ENCODE measurements at places on chromosomes 1 and 21.

- DNase-seq, result peak; percentile 72
These were observed 168.8 kb upstream of the B3GALT2 start for GRCh38 chr1:193355178-193355577.

GRCh38 chr1:203704120-203704519 lies 60.9 kb upstream of the LAX1 start:
- no peak for DNase-seq

DNA sequence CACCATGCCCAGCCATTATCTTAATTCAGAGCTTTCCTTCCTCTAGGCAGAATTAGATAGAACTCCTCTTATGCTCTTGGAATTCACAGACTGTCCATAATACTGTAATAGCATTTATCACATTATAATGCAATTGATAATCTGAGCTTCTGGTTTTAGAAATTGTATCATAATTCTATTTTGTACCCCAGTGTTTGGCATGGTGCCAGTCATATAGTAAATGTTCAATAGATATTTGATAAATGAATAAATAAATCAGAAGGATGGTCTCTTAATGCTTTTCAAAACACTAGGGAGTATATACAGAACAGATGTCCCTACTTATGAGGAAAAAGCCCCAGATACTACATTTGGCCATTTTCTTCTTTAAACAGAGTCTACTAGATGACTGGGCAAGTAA lies 119.3 kb upstream of the BMP8A start:
- no peak for DNase-seq

- DNase-seq, result no peak
These were observed 326.1 kb upstream of the USP24 start for GRCh38 chr1:55541296-55541695.

DNA sequence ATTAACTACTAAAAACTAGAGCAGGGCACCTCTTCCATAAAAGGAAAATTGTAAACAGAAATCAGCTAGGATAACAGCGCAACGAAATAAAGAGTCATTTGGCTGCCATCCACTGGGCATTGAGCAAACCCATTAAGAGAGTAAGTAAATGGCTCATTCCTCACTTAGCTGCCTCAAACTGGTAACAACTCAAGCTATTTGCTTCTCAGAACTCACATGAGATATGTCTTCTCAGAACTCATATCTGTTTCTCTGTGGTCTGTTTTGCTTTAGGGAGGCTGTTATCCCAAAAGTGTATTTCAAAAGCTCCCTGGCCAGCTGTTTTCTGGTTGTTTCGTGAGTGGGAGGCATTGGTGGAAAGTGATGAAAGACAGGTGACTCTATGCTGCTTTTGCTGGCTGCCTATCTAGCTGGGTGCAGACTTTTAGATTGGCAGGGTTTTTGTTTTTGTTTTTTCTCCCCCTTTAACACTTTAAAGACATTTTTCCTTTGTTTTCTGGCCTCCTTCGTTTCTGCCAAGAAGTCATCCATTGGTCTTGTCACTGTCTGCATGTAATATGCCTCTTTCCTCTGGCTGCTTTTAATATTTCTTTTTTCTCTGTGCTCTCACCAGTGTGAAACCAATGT lies 269.2 kb upstream of the RGS18 start:
- DNase-seq, result no peak

DNA sequence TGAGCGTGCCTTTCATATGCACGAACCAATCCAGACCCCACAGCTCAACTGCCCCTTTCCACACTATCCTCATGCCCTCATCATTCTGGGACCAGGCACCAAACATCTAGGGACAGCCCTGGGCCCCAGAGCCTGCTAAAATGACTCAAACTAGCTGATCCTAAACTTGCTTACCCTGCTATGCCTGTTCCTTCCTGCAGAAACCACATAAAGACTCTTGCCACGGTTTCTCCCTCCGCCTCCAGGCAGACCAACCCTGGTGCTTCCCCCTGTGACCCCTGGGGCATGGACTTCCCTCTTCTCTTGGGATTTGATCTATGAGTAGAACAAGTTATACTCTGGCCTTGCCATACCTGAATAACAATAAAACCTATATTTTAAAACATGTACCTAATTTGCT lies 138.0 kb upstream of the CD34 start:
- no peak for DNase-seq

GRCh38 chr1:53025769-53026112 lies 36.3 kb upstream of the PODN start:
- DNase-seq, result no peak

DNA sequence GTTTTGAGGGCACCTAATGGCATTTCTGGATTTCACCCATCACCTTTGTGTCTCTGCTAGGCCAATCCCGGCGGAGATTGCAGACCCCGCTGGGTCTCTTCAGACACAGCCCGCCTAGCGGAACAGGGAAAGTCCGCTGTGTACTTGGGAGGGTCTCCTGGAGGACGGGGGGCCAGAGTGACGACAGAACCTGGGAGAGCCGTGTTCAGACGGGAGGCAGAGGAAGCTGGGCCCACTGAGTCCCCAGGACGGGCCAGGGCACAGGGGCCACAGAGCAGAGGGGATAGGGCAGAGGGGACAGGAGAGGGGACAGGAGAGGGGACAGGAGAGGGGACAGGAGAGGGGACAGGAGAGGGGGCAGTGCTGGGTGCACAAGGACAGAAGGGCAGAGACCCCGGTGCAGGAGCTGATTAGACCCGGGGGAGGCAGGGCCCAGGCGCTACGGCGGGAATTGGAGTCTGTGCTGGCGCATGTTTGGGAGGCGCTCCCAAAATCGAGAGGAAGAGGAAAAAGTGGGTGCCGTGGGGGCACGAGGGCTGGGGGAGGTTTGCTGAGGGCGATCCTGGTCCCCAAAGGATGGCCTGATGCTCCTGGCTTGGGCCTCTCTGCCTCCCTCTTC lies 12.7 kb downstream of the TRPM2 start:
- no peak for DNase-seq

DNA sequence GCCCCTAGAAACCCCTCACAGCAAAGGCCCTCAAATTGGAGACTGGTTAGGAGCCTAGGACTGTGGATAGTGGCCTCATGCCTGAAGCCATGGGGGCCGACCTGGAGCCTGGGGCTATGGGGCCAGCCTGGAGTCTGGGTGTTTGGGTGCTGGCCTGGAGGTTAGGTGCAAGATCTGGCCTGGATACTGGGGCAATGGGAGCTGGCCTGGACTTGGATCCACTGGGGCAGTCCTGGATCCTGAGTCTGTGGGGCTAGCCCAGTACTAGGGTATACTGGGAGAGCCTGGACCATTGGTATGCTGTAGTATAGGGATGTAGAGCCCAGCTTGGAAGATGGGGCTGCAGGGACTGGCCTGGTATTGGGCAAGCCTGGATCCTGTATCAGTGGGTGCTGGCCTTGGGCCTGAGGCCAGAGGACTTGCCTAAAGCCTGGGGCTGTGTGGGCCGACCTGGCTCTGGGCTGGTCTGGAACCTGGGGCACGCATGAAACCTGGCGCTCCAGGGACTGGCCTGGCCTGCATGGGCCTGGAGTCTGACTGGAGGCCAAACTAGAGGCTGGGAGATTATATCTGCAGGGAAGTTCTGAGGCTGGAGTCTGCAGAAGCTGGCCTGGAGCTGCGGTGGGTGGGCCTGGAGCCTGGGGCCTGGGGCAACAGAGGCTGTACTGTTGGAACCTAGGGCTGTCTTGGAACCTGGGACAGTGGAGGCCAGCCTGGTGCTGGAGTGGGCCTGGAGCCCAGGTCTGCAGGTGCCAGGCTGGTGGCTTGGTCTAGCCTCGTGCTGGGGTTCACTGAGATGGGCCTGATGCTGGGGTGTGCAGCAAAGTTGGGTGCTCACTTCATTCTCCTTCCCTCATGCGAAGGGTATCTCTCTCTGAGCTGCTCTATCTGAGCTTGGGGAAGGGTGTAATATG lies 12.6 kb upstream of the DENND1B start:
- no peak for DNase-seq

- DNase-seq, result no peak
These were observed 74.6 kb downstream of the SLC45A1 start for GRCh38 chr1:8392522-8392921.

DNA sequence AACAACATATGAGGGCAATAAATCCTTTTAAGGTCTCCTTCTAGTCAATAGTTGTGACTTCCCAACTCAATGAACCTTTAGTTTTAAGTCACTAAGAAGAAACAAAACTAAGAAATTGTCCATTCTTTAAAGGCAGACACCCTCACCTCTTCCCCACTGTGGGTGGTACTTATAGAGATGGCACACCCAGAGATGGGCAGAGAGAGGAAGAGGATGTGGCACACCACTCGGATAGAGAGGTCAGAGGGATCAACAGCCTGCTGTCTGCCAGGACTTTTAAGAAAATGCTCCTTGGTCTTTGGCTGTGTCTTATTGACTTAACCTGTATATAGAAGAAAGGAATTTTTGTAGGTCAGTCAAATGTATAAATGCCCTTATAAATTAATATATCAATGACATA lies 45.1 kb downstream of the FASLG start:
- no peak for DNase-seq

DNA sequence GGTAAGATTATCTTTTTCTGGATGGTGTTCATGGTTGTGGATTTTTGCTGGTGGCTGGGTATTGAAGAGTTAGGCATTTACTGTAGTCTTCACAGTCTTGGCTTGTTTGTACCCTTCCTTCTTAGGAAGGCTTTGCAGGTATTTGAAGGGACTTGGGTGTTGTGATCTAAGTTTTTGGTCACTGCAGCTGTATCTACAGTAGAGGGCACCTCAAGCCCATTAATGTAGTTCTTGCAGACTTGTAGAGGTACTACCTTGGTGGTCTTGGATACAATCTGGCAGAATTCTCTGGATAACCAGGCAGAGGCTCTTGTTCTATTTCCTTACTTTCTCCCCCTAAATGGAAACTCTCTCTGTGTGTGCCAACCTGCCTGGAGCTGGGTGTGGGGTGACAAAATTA lies 155.8 kb upstream of the BRINP3 start:
- DNase-seq, result no peak

GRCh38 chr1:54329312-54330003 lies 76.7 kb downstream of the SSBP3 start:
- no peak for DNase-seq

DNA sequence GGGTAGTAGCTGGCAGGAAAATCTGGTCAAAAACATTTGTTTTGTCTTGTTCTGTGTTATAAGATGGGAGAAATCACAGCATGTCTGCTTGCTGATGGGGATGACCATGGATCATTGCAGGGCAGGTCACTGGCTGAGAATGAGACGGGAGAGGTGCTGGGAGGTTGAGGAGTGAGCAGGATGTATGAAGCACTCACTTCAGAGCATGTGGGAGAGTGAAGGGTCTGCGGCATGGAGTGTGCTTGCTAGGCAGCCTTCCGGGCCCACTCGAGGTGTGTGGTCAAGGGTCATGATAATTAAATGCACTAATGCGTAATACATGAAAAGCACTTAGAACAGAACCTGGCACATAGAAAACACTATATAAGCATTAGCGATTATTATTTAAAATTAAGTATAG lies 42.0 kb upstream of the SPOCD1 start:
- DNase-seq, result no peak

- no peak for DNase-seq
These were observed 198.7 kb upstream of the IVNS1ABP start for GRCh38 chr1:185515696-185516095.

GRCh38 chr1:228691926-228692325 lies 43.4 kb upstream of the RHOU start:
- peak; percentile 54 for DNase-seq

- DNase-seq, result no peak
These were observed 44.9 kb downstream of the ROR1 start for GRCh38 chr1:63818567-63819325.

DNA sequence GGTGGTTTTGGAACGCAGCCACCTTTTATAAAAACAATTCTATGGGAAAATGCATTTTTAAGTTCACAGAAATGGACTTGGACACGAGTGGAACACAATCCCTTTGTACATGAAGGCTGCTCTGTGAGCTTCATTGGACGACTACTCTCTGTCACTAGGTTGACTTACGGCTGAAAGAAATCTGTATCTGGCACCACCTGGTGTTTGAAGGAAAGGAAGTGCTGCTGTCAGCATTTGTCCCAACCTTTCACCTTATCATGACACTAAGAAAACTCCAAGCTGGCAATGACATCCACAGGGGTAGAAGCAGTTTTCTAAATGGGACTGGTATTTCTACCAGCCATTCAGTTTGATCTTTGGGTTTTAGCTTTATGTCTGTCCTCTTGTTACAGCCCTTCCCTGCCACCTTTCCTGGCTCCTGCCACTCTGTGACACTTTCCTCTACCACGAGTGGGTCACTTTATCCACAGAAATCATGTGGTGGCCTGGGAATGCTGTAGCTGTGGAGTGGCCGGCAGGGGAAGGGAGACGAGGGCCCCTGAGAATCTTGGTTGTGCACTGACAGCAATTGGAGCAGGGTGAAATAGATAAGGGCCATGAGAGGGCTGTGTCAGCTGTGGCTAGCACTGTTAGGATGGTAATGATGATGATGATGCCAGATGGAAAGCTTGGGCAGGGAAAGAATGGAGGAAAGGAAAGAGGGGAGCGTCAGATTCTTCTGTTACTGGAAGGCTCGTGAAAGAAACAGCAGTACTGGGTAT lies 85.2 kb downstream of the TBX19 start:
- DNase-seq, result no peak

DNA sequence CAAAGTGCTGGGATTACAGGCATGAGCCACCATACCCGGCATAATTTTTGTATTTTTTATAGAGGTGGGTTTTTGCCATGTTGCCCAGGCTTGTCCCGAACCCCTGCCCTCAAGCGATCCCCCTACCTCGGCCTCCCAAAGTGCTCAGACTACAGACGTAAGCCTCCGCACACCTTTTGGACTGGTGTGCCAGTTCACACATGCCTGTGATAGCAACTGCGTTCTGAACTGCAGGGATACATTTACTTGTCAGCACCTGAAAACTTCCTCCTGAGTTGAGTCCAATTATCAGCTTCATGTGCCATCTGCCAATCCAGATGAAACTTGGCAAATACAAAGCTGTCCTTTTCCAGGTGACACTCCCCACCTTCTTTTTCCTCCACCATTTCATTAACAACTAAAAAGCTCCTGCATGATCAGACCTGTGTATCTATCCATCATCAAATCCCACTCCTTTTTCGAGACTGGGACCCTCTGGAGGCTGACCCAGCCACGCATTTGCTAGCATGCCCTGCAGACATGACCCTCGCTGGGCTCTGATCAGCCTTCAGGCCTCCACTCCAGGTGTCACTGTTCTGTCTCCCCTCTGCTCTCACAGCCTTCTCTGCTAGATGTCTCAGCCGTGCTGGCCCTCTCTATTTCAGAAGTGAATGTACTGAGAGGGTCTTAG lies 2.1 kb upstream of the DEGS1 start:
- no peak for DNase-seq

DNA sequence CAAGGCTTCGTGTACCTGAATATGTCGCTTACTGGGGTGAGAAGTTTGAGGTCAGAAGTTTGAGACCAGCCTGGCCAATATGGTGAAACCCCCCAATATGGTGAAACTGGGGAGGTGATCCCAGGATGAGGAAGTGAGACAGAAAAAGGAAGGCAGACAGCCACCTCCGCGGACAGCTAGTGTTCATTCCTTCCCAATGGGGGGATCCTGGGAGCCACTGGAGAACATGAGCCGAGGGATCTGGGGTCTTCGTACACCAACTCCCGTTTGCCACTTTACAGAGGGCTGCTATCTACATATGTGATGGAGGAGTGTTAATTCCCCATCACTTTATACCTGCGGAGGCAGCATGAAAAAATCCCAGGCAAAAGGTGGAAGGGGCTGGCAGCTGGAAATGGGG lies 19.6 kb upstream of the IFFO2 start:
- DNase-seq, result no peak

- DNase-seq, result no peak
These were observed 73.6 kb downstream of the PGBD5 start for GRCh38 chr1:230352537-230352936.
